PC-9 (cell line): ENCODE measurements at places on chromosomes 1 and 21.

DNA sequence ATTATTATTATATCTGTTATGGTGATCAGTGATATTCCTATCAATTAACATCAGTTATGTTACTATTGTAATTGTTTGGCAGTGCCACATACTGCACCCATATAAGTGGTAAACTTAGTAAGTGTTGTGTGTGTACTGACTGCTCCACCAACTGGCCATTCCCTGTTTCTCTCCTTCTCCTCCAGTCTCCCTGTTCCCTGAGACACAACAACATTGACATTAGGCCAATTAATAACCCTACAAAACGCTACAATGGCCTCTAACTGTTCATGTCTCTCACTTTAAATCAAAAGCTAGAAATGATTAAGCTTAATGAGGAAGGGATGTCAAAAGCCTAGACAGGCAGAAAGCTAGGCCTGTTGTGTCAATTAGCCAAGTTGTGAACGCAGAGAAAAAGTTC is 6.6 kb upstream of the THRAP3 start:
- H3K36me3 ChIP-seq, result no peaks in the 10 kb centered on the region
- peaks cover 3% of the 10 kb centered on the region for H3K4me1 ChIP-seq
- no peak overlapping the region for H3K27ac ChIP-seq

DNA sequence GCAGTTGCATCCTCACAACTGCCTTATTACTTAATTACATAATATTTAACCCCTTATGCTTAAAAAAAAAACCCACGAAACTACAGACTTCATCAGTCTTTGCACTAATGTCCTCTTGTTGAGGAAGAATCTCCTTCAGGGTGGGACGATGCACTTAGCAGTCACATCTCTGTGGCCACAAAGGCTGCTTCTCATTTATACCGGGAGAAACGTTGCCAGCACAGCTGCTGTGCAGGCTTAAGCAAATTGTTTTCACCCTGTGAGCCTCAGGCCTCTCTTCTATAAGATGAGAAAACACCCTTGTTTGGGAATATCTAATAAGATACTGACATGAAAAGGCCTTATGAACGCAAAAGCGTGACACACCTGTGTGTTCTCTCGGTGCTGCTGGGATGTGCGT is 2.9 kb upstream of the OBSCN start:
- no peaks in the 10 kb centered on the region for H3K27me3 ChIP-seq
- no peak for DNase-seq
- peaks cover 4% of the 10 kb centered on the region for H3K4me1 ChIP-seq
- H3K4me3 ChIP-seq, result no peak overlapping the region

- H3K27ac ChIP-seq, result peak overlapping the region; percentile 64
- no peak overlapping the region for H3K4me3 ChIP-seq
- no peaks in the 10 kb centered on the region for H3K36me3 ChIP-seq
- peaks cover 39% of the 10 kb centered on the region for H3K4me1 ChIP-seq
Observed at GRCh38 chr1:173056365-173056764, 5.6 kb upstream of the TNFSF18 start.

GRCh38 chr1:240312872-240313271 is 221.2 kb downstream of the FMN2 start:
- no peaks in the 10 kb centered on the region; the same call in 1 of the 2 replicates for H3K4me1 ChIP-seq
- H3K27ac ChIP-seq, result no peak overlapping the region
- H3K36me3 ChIP-seq, result no peaks in the 10 kb centered on the region
- H3K27me3 ChIP-seq, result no peaks in the 10 kb centered on the region
- no peak overlapping the region for H3K4me3 ChIP-seq

- DNase-seq, result no peak
- H3K4me3 ChIP-seq, result no peak overlapping the region
- H3K27me3 ChIP-seq, result peaks cover 56% of the 10 kb centered on the region
- H3K4me1 ChIP-seq, result no peaks in the 10 kb centered on the region
Observed at GRCh38 chr1:236938760-236939159, 65.5 kb downstream of the MT1HL1 start.
